ENCODE measurements at places on chromosomes 6 and 20. TPM values are rescaled to one million over a fixed set of nuclear protein-coding genes. Genes with fewer than 3 reads are reported as not detected.

DNA sequence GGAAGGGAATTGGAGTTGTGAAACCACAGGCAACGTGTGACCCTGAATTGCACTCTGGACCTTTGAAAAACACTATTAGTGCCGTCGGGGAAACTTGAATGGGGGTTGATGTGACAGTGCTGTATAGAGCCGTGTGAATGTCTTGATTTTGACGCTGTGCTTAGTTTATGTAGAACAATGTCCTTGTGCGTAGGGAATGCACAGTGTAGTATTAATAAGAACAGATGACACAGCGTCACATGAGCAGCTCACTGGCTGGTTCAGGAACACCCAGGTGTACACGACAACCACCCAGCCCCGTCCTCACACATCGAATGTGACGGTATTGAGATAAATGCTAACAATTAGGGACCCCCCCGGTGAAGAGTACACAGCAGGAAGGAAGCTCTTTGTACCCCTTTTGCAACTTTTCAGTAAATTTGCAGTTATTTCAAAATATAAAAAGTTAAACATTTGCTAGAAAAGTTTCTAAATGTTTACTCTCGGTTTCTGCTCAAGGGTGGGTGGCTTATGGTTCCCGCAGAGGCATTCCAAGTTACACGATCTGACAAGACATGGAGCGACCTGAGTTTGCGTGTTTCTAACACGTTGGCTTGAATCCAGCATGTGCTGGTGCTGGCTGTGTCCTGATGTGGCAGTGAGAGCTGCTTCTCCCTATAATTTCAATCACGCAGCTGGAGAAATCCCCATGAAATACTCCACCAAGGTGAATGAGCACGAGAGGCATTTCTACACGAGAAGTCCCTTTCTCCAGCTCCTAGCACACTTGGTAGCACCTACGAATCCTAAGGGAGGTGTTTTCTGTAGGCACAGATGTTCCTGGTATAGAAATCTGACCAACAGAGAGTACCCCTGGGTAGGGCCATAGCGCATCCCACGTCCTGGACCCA, 208.0 kb upstream of the EXOC2 start:
- peaks cover 9% of the 10 kb centered on the region for H3K4me1 ChIP-seq
- H3K4me3 ChIP-seq: no peak overlapping the region
- H3K36me3 ChIP-seq: no peaks in the 10 kb centered on the region
- H3K27me3 ChIP-seq: no peaks in the 10 kb centered on the region
- no peak overlapping the region for H3K27ac ChIP-seq

Gene CAPN11
- not detected for total RNA-seq

- no peak for DNase-seq
- H3K4me3 ChIP-seq: no peak overlapping the region
- H3K27me3 ChIP-seq: no peaks in the 10 kb centered on the region
- no peak overlapping the region for H3K27ac ChIP-seq
- no peaks in the 10 kb centered on the region for H3K4me1 ChIP-seq
These were observed 12.4 kb downstream of the FRS3 start for GRCh38 chr6:41767112-41767833.

- no peak overlapping the region for H3K4me3 ChIP-seq
- DNase-seq: no peak
- H3K27me3 ChIP-seq: no peaks in the 10 kb centered on the region
- no peaks in the 10 kb centered on the region for H3K36me3 ChIP-seq
These were observed 118.4 kb upstream of the AKIRIN2 start for GRCh38 chr6:87820343-87820984.

- H3K27ac ChIP-seq: no peak overlapping the region
- H3K4me1 ChIP-seq: no peaks in the 10 kb centered on the region
- H3K4me3 ChIP-seq: no peak overlapping the region
- no peak for DNase-seq
- H3K27me3 ChIP-seq: peaks cover 7% of the 10 kb centered on the region
These were observed 13.2 kb downstream of the ELOVL2 start for GRCh38 chr6:11030904-11031303.

DNA sequence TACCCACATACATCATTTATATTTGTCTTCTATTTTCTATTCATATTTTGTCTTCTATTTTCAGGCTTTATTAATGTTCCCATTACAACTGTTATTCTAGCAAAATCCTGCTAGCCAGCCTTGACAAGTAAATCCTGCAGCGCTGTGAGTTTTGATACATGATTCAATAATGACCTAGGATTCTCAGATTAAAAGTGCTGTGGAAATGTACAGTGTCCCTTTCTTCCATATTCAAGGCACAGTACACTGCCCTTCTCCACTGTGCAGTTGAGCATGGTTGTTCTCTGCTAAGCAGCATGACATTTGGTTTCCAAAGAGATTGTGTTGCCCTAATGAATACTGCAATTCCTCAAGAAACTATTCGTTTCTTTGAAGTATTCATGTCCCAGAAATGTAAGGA, 5.8 kb upstream of the HEY2 start:
- no peak for DNase-seq
- H3K36me3 ChIP-seq: no peaks in the 10 kb centered on the region
- H3K4me3 ChIP-seq: peak overlapping the region; percentile 0
- H3K4me1 ChIP-seq: peaks cover 11% of the 10 kb centered on the region

- H3K36me3 ChIP-seq: no peaks in the 10 kb centered on the region
- H3K4me3 ChIP-seq: no peak overlapping the region
- peak overlapping the region; percentile 76 for H3K27ac ChIP-seq
- H3K4me1 ChIP-seq: peaks cover 15% of the 10 kb centered on the region
- H3K27me3 ChIP-seq: no peaks in the 10 kb centered on the region
These were observed 24.6 kb downstream of the TRAM2 start for GRCh38 chr6:52552278-52552643.

Gene TRIM39
- 13.5 TPM for total RNA-seq

- no peaks in the 10 kb centered on the region for H3K27me3 ChIP-seq
- peak overlapping the region; percentile 91 for H3K27ac ChIP-seq
- H3K4me3 ChIP-seq: no peak overlapping the region
- H3K4me1 ChIP-seq: peaks cover 57% of the 10 kb centered on the region
These were observed 290.1 kb upstream of the PRDM1 start for GRCh38 chr6:105795913-105796517.

Measured in gastrocnemius medialis (tissue), 4 donors.